ENCODE measurements at places on chromosomes 11 and 22. TPM values are rescaled to one million over a fixed set of nuclear protein-coding genes. Genes with fewer than 3 reads are reported as not detected.

SERPIND1 gene
- not detected for total RNA-seq

TSPAN18 gene
- 10.6 TPM for total RNA-seq

ZNRF3 gene
- 28.9 TPM for total RNA-seq

CD59 gene
- total RNA-seq: 41.5 TPM

ANO5 gene
- total RNA-seq: 8.3 TPM

MUC6 gene
- not detected for total RNA-seq

ANKK1 gene
- not detected for total RNA-seq

OR52I2 gene
- not detected for total RNA-seq

DNA sequence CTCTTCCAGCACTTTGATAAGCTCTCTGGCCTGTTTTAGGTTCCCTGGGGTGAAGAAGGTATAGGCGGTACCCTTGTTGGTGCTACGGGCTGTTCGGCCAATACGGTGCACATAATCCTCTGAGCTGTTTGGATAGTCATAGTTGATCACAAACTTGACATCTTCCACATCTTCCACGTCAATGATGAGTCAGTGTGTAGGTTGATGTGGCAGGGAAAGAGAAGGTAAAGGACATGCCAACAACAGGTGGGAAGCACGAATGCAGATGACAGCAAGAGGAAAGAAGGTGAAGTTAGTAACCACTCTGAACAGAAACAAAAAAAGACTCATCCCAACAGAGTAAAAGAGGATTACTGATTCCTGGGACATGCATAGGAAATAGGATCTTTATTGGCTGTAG lies 18.2 kb downstream of the DDX17 start:
- no peak for DNase-seq

- DNase-seq: no peak
These were observed 19.0 kb upstream of the PRODH start for GRCh38 chr22:18954990-18955571.

GRCh38 chr11:119673052-119673758 lies 55.8 kb downstream of the NECTIN1 start:
- DNase-seq: no peak

GRCh38 chr11:105520706-105521345 lies 89.0 kb upstream of the GRIA4 start:
- DNase-seq: no peak

GRCh38 chr11:60777572-60777971 lies 7.6 kb upstream of the MS4A10 start:
- no peak for DNase-seq

DNA sequence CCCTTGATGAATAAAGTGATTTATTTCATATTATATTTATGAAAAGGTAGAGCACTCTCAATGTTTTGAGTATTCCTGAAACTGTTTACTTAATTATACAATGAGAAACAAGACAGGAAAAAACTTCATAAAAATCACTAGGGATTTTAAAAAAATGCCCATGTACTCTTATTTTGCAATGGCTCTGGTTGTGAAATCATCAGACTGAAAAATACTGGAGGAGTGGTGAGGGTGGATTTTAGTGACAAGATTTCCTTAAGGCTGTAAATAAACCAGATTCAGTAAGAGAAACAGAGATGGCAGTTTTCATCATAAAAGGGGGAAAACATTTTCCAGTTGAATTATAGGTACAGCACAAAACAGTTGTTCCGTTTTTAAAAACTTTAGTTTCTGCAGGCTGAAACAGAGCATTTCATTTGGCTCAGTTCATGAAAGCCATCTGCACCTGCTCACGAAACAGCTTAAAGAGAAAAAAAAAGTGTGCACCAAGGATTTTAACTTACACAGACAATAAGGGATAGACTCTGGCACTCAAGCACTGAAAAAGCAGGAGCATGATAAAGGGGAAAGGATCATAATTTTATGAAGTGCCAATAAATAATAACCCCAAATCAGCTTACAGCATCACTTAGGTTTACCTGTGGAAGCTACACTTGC lies 100.7 kb downstream of the MAML2 start:
- no peak for DNase-seq

GRCh38 chr11:131356206-131356605 lies 14.2 kb upstream of the NTM start:
- DNase-seq: no peak

GRCh38 chr22:43451371-43452050 lies 39.7 kb downstream of the MPPED1 start:
- DNase-seq: no peak

GRCh38 chr11:57287884-57288283 lies 36.9 kb downstream of the TNKS1BP1 start:
- no peak for DNase-seq

GRCh38 chr11:72331761-72332160 lies 87.8 kb upstream of the PHOX2A start:
- DNase-seq: no peak

- no peak for DNase-seq
These were observed 74.5 kb upstream of the PICALM start for GRCh38 chr11:86143087-86144030.

DNA sequence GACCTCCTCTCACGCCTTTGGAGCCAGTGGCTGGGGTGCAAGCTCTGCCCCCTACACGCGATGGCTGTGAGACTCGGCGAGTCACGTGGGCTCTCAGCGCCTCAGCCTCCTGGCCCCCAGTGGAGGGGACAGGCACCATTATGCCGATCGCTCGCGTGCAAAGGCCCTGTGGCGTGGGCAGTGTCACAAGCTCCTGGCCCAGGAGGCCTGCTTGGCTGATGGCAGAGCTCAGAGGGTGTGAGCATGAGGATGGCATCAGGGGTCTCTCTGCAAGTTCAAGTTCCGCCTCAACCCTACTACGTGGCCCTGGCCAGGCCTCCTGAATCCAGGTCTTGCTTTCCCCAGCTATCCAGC lies 90.8 kb upstream of the KCNQ1OT1 start:
- no peak for DNase-seq

GRCh38 chr22:17250380-17251082 lies 31.3 kb upstream of the ADA2 start:
- no peak for DNase-seq
